ENCODE measurements at places on chromosomes 2 and 18.

DNA sequence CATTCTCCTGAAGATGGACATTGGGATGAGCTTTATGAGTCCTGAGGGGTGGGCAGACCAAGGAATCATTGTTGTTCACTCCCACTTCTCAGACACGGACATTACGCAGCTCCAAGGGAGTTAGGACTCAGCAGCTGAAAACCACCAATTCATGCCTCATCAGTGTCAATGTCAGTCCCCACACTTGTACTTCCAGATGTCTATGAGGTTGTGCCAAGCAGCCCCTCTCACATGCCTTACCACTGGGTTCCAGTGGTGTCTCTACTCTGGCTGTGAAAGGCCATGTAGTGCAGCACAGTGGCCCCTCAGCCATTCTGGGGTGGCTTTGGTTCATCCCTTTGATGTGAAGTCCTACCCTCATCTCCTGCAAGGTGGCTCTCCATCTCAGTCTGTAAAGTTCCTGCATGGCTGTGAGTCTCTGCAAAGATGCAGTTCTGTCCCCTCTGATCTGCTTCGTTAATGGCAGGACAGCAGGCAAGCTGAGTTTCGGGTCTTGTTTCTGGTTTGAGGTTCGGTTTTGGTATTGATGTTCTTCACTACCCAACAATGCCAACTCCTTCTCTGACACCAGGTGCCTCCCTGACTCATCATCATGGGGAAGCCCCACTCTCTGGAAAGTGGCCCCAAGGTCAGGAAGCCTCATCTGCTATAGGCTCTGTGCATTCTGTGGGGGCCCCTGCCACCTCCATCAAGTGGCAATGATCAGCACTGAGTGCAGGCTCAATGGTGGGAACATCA lies 14.0 kb upstream of the COL6A3 start:
- peak; percentile 66 for DNase-seq

- DNase-seq: no peak
Observed at GRCh38 chr2:156182132-156182531, 150.4 kb downstream of the NR4A2 start.

- no peak for DNase-seq
Observed at GRCh38 chr2:18131761-18132160, 253.3 kb downstream of the KCNS3 start.

- DNase-seq: no peak
Observed at GRCh38 chr18:3162181-3162580, 57.6 kb downstream of the MYOM1 start.

GRCh38 chr2:27322766-27323595 lies at the start of gene MPV17:
Gene MPV17, minus strand, starts transcription at chr2:27323097. Its CDS starts 580 bp downstream, at chr2:27322517.
- peak; percentile 80 for DNase-seq

DNA sequence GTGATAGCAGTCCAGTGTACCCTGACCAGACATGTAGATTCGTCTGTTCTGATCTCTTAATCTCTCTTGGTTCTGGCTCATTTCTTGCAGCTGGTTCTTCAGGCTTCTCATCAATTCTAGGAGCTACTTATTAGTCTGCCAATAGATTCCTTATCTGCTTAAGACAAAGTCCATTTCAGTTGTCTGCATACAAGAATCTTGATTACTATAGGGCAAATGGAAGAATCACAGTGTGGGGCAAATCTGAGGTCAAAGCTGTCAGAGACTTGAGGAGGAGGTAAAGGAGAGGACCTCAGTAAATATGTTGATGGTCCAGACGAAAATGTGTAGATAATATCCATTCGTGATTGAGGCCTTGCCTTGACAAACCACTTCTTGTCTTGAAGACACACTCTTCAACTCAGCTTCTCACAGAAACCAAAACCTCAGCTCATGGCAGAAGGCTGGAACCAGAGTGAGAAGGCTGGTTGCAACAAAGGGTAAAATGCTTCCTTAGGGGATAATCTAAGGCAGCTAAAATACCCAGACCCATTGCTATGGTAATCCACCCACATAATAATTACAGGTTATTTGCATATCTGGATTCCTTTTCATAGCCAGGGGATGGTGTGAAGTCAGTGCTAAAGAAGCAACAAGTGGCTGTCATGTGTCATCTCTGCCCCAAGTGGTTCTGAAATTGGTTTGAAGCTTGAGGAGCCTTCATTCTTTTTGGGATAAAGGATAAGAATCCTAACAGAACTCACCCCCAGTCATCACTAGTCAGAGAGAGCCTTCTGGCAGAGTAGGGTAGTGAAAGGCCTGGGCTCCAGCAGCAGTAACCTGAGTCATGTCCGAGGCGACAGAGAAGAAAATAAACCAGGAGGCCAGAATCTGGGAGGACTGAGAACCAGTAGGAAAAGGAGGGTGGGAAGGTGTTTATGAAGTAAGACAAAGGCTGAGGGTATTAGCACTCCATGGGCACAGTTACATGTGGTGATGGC lies 29.2 kb upstream of the PELI1 start:
- no peak for DNase-seq

Data from activated T-cell treated with anti-CD3 and anti-CD28 coated beads for 4 hours (primary cell).